ENCODE measurements at places on chromosomes 5 and 9.

- DNase-seq = no peak
Measured at GRCh38 chr9:124789531-124789930, 12.6 kb downstream of the OLFML2A start.

DNA sequence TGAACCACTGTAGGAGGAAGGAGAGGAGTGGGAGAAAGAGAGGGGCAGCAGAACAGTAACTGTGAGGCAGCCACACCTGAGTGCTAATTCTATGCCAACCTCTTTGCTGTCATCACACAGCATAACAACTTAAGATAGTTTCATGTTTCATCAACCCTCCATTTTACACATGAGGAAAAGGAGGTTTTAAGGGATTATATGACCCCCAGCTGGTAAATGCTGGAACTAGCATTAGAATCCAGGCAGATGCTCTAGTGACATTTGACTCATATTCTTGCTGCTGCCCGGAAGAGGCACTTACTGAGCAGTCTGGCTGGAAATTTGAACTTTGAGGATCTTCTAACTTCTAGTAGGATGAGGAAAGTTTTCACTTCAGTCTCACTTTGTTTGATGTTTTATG is 24.1 kb upstream of the VLDLR start:
- DNase-seq = no peak

GRCh38 chr9:8186560-8186959 is 387.0 kb upstream of the DMAC1 start:
- no peak for DNase-seq

- DNase-seq = no peak
Measured at GRCh38 chr5:20605732-20606525, 617.9 kb upstream of the CDH18 start.

- no peak for DNase-seq
Measured at GRCh38 chr5:82044010-82044409, 72.2 kb downstream of the ATG10 start.

- no peak for DNase-seq
Measured at GRCh38 chr5:32645246-32645645, 59.9 kb downstream of the SUB1 start.

DNA sequence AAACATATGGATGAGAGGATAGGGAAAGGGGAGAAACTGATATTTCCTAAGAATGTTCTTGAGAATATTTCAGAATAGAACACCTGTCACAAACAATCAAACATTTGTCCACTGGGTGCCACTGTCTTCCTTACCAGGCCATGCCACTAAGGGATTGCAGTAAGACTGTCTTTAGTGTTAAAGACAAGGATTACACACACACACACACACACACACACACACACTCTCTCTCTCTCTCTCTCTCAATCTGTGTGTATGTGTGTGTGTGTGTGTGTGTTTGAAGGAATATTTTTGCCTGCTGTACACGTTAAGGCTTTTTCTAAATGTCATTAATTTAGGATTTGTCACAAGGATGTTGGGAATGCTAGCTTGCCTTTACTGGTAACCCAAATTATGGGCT is 54.4 kb downstream of the CCDC192 start:
- no peak for DNase-seq

DNA sequence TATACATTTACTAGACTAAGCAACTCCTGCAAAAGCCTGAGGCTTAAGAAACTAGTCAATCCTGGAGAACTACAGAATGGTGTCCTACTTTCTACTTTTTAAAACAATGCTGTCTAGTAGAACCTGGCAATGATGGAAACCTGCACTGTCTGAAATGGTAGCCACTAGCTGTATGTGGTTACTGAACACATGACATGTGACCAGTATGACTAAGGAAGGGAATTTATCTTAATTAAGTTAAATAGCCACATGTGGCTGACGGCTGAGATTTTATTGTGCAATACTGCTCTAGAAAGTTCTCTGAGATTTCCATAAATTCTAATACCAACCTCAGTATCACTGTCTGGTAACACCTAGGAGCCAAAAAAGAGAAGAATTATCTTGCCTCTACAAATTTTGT is 44.9 kb upstream of the RAPGEF6 start:
- no peak for DNase-seq

GRCh38 chr5:143434261-143435209 is 31.0 kb upstream of the NR3C1 start:
- DNase-seq = no peak

DNA sequence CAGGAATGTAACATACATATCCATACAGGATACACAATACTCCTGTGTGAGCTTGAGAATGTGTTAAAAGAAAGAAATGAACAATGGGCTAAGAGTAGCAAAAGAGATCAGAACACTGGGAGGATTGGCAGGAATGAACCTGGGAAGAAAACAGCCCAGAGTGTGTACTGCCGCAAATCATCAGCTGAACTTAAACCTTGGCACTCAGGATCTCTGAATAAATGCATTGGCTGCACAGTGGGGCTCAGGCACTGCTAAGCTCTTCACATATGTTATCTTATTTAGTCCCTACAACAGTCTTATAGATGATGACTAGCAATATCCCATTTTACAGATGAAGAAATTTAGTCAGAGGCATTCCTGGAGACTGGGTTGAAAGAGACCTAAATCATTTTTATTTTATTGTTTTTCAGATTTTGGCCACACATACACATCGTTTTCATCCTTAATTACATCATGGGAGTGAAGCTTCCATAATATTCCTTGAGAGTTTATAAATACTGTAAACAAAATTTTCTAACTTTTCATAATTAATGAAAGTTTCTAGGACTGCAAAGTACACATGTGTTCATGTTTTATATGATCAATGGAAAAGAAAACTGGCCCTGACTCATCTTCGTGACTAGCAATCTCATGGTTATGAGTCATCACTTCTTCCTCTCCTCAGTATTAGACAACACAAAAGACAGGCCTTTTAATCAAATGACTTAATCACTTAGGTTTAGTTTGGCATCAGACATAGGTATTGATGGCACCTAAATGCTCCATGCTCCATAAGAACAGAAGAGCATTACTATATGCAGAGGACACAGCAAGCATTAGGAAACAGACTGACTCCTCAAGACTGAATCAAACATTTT is 59.2 kb downstream of the CDH18 start:
- DNase-seq = no peak

- DNase-seq = no peak
Measured at GRCh38 chr9:34124926-34125325, 1.6 kb downstream of the DCAF12 start.
